Retina (tissue), 1 donor: ENCODE measurements at places on chromosomes 2 and 18.

GRCh38 chr2:586641-587076 is 90.5 kb downstream of the TMEM18 start:
- DNase-seq = no peak

DNA sequence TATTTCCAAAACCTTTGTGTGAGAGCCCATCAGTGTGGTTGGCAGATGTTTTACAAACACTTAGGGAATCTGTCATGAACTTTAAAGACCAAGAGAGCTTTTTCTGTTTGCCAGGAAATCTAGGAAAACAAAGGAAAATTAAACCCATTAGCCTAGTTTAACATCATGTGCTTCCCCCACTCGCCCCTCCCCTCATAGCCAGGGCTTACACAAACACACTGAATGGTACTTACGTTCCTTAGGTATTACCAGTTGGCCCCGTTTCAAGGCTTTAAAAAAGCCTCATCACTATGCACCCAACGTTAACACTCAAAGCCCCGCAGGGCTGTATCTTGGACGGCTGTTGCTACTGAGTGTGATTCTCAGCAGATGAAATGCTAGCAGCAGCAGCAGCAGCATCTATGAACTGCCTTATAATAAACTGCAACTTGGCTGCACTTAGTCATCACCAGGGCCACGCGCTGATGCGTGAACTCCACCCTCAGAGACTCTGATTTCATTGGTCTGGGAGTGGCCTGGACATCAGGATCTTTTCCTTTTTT is 20.1 kb upstream of the TTC39C start:
- peak; percentile 55 for DNase-seq

- peak; percentile 19 for DNase-seq
Measured at GRCh38 chr18:50816419-50817166, 3.2 kb downstream of the MRO start.

DNA sequence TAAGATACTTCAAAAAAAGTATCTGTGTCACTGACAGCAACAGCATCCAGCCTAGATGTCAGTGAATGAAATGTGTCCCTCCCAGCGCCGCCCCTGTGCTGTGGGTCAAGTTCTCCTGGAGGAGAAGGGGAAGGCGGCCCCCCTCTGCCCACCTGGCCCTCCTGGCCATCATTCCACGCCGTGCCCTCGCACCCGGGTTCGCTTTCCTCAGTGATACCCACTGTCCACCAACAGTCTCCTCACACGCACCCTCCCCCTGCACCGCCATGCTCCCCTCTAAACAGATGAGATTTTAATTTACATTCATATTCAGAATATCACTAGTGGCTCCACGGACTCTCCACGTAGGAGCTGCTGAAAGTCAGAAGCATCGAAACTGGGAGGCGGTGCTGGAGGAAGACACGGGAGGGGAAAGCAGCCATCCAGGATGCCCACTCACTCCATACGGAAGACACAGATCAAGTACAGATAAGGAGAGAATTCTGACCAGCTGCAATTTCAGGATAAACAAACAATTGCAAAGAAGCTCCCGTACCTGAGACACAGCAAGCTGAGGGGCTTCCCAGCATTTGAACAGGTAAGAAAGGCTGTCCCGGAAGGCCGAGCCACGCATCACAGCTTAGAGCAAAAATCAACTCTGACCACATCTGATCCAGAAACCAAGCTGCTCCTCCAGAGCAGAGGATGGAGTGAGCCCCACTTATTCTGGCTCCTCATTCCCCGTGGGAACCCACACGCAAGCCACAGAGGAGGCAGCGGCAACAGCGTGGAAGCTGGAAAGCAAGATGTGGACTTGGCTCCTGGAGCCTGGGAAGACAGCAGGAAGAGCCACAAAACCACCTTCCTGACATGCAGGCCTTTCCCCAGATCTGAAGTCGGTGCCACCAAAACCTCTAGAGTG is 49.7 kb downstream of the PXDN start:
- no peak for DNase-seq

DNA sequence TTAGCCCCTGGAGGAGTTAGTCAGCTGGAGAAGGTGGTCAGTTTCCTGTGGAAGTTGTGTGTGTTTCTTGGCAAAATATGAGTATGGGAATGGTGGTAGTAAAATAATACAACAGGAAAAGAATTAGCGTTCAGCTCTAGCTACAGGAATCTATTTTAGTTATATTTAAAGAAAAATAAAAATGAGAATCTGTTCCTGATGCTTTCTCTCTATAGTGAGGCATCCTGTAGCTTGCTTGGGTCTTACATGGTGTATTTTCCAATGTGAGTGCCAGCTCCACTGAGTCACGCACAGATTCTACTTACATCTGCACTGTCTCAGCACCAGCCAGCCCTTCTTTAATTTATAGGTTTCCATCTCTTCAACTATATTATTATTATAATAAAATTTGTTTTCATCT is 132.2 kb downstream of the BIRC6 start:
- no peak for DNase-seq

DNA sequence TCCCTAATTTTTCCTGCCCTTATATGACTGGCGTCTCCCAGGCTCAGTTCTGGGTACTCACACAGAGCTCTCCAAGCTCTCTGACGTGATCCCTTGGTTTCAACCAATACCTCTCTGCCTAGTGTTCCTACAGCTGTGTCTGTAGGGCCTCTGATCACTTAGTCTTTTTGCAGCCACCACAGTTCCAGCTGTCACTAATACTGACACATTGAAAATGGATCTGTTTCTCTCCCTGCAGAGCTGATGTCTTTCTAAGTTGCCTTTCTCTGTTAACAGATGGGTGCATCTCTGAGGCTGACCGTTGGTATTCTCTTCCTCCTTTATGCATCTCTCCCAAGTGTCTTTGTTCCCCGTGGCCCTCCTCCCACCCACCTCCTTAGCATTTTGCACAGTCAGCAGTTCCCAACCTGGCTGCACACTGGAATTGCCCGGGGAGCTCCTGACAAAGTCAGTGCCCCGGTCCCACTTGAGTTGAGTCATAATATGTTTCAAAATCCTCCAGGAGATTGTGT is 62.5 kb downstream of the CERS6 start:
- peak; percentile 64 for DNase-seq

DNA sequence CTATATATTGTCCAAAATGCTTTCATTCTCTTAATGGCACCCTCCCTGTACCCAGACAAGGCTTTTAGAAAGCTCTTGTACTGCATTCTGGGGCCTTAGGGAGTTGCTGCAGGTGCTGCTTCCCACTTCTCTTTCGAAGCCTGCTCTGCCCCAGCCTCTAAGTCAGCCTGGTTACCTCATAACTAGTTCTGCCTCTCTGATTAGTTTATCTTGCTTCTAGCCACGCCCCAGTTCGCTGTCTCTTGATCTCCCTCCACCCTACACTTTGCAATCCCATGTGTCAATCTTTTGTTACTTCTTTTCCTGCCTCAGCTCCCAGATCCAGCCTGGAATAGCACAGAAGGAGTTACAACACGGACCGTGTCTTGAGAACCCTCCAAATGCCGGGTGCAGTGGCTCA is 13.8 kb upstream of the NCOA1 start:
- DNase-seq = no peak

- DNase-seq = peak; percentile 92
Measured at GRCh38 chr2:207625014-207625907, at the start of gene METTL21A. TSS of gene METTL21A (minus strand) at chr2:207625394. CDS start at chr2:207624375, 1,019 bp downstream.

- DNase-seq = no peak
Measured at GRCh38 chr2:119672161-119672862, 6.7 kb upstream of the TMEM177 start.

- DNase-seq = no peak
Measured at GRCh38 chr2:50069454-50069853, 915.1 kb upstream of the FSHR start.

DNA sequence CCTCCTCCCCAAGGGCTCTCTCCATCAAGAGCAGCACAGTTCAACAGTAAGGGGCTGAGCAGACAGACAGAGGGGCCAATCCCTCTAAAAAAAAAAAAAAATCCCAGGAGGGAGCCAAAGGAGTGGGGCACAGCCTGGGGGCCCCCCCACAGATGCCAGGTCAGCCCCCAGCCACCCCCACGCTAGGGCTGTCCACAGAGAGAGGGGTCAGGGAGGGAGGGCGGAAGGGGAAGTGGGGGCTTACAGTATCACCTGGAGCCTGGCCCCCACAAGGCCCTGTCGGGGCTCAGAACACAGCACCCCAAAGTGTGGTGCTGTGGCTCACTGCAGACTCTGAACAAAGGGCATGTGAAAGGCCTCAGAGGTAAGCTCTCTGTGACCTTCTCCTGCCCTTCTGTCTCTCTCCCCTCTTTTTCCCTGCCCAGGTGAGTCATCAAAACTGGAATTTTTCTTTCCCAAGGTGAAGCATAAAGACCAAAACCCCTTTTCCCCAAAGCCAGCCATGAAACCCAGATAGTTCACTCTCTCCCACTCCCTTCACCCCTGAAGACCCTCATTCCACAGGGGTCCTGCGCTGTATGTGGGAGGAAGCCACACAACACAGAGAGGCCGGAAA is 13.9 kb downstream of the BIN1 start:
- peak; percentile 5 for DNase-seq

DNA sequence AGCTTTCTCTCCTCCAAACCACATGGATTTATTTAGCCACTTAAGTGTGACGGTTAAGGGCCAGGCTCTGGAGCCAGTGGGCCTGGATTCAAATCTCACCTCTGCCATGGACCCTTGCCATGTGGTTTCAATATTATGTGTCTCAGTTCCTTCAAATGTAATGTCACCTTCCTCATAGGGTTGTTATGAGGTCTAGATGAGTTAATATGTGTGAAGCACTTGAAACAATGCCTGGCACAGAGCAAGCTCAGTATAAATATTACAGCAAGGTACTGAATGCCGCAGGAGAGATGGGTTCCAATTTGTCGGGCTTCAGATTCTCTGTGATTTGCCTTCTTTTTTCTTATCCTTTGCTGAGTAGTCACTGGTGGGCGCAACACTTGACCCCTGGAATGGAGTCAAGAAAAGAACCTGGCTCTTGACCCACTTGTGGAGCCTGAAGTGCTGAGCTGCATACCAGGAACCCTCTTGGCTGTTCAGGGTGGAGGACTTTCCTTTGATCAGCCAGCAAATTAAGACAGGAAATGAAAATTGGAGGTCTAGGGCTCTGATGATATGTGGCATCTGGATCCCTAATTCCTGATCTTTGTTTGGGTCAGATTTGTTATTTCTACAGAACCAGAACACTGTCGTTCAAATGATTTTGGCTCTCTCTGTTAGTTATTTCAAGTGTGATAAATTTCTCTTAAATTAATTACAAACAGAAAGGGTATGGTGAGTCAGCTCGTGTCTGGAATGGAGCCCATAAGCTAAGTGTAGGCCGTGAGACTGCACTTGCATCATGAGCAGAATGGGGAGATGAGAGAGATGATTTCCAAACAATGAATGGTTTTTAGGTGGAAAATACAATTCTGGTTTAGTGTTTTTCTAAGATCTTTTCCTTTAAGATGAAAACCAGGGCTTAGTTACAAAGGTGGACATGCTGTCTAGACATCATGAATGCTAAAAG is 293.0 kb downstream of the KCNS3 start:
- DNase-seq = no peak

- no peak for DNase-seq
Measured at GRCh38 chr2:10022445-10022844, 20.9 kb upstream of the KLF11 start.

DNA sequence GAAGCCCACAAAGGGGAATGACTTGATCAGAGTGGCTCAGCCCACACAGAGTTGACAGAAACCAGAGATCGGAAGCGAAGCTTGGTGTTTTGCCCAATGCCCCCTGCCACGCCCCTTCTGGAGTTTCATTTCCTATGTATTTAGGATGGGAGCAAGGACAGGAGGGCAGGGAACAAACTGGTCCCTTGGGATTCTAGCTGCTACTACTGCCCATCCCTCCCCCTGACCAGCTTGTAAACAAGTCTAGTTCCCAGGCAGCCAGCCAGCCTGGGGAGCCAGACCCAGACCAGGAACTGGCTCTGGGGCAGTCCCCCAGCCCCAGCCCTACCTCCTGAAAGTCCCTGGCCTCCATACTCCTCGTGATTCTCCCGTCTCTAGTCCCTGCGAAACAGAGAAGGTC is 8.3 kb downstream of the WNT6 start:
- no peak for DNase-seq

- DNase-seq = no peak
Measured at GRCh38 chr18:22024924-22025323, 144.5 kb upstream of the GATA6 start.

DNA sequence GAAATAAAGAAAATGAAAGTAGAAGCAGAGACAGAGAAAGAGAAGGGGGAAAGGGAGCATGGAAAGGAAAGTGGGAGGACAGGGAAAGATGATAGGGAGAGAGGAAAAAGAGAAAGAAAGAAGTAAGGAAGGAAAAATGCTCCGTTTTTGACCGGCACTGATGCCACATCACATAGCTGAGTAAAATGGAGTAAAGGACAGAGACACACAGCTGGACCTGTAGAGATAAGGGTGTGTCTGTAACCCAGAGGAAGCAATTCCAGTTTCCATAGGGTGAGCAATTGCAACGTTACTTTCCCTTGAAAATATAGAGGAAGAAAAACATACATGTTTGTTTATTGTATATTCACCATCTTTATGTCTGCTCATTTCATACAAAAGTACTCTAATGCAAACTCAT is 1866.9 kb upstream of the PIK3C3 start:
- no peak for DNase-seq

DNA sequence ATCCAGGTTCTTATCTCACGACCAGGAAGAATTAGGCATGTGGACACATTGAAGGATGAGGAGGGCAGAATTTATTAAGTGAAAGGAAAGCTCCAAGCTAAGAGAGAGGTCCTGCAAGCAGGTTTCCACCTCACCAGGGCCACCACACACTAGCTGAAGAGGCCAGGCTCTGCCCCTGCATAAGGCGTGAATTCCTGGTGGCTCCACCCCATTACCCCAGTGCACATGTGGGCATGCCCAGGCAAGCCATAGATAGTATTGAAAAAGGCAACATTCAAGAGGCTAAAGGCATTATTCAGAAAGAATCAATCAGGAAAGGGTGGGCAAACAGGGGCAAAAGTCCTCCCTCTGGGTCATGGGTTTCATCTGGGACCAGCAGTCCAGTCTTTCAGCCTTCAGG is 30.9 kb upstream of the GRP start:
- DNase-seq = no peak

GRCh38 chr2:116737951-116738350 is 1076.5 kb upstream of the DDX18 start:
- DNase-seq = no peak

DNA sequence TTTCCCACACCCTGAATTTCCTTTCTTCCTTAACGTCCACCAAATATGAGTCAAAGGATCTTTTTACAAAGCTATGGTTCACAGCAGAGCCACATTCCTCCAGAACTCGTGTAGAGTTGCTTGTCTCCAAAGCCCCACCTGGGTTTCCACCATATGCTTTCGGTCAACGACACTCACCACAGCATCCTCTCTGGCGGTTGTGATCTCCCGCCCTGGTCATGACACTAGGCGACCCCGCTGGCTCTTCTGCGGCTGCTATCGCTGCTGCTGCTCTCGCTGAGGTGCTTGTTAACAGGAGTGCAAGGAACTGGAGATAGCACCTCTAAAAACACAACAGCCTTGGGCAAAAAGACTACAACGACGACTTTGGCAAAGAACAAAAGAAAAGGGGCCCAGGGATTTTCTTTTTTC is 340 bp downstream of the SLC40A1 start:
- DNase-seq = no peak

GRCh38 chr18:56891870-56892269 is 240.7 kb downstream of the WDR7 start:
- no peak for DNase-seq

GRCh38 chr18:45006934-45007333 is 326.2 kb downstream of the SETBP1 start:
- DNase-seq = no peak
